ENCODE measurements at places on chromosomes 12 and 14. TPM values are rescaled to one million over a fixed set of nuclear protein-coding genes. Genes with fewer than 3 reads are reported as not detected.

KITLG gene
- 27.5 TPM for total RNA-seq

RASAL1 gene
- total RNA-seq = 0.87 TPM

ERGIC2 gene
- total RNA-seq = 25.7 TPM

GPR132 gene
- total RNA-seq = 1.5 TPM

KLRC3 gene
- total RNA-seq = not detected

GPR162 gene
- 2.2 TPM for total RNA-seq

DNA sequence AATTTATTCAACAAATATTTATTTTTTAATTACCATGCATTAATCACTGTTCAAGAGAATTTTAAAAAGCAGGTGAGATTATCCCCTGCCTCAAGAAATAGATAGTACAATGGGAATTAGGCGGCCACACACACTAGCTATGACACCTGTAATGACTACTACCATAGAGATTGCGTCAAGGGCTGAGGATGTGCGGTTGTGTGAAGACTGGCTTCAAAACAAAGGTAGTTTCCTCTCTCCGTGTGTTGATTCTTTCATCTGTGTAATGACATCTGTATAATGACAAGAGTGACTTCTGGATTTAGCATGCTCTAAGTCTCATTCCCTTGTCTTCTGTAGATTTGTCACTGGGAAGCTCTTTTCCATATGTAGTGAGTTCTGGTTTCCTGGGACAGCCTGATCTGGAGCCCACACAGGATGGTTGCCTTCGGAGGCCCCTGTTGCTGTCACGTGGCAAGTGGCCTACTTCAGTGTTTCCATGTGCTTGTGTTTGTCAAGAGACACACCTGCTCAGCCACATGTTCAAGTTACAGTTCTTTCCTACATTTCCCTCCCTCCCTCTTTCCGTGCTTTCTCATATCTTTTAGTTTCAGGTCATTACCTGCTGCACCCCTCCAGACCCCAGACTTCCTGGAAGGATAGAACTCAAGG lies 64.3 kb downstream of the GALNT8 start:
- no peaks in the 10 kb centered on the region for H3K4me1 ChIP-seq
- H3K27me3 ChIP-seq = no peaks in the 10 kb centered on the region
- H3K36me3 ChIP-seq = no peaks in the 10 kb centered on the region

DNA sequence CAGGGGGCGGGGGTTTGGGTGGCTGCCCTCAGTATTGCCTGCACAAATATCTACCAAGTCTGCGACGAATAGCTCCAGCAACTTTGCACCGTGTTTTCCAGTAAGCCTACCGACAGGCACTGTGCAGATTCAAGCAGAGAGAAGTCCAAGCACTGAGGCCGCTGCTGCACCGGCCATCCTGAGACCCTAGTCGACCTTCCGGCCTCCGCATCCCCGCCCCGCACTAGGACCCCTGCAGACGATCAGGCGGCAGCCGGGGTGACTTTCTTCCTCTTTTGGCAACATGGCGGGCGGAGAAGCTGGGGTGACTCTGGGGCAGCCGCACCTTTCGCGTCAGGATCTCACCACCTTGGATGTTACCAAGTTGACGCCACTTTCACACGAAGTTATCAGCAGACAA lies at the start of gene EIF2S3B:
Gene EIF2S3B, plus strand, starts transcription at position 271 of the 400 bp plus-strand sequence. Its CDS starts 13 bp downstream, at position 284.
- H3K36me3 ChIP-seq = no peaks in the 10 kb centered on the region
- H3K27me3 ChIP-seq = no peaks in the 10 kb centered on the region
- no peaks in the 10 kb centered on the region for H3K4me1 ChIP-seq
- no peak within 1 kb of the TSS for H3K4me3 ChIP-seq

DNA sequence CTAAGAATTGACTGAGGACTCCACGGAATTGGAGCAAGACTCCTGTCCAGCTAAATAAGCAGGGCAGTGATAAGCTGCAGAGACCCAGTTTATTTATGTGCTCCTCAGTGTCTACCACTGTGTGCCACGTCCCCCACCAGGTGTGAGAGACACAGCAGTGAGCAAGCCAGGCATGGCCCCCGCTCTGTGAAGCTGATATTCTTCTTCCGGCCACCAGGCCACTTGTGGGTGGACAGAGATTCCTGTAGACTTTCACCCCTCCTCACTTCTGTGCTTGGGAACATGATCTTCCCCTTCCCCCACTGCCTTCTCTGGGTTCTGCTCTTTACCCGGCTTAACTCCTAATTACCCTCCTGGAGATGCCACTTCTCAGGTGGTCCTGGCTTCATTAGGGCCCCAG lies 21.3 kb downstream of the BRAP start:
- H3K27me3 ChIP-seq = no peaks in the 10 kb centered on the region
- no peak overlapping the region for H3K4me3 ChIP-seq
- DNase-seq = no peak
- H3K27ac ChIP-seq = no peak overlapping the region
- H3K36me3 ChIP-seq = no peaks in the 10 kb centered on the region

GRCh38 chr12:31867292-31867691 lies 91.9 kb upstream of the RESF1 start:
- H3K4me1 ChIP-seq = no peaks in the 10 kb centered on the region
- no peaks in the 10 kb centered on the region for H3K27me3 ChIP-seq
- H3K4me3 ChIP-seq = no peak overlapping the region
- no peak overlapping the region for H3K27ac ChIP-seq
- DNase-seq = no peak

DNA sequence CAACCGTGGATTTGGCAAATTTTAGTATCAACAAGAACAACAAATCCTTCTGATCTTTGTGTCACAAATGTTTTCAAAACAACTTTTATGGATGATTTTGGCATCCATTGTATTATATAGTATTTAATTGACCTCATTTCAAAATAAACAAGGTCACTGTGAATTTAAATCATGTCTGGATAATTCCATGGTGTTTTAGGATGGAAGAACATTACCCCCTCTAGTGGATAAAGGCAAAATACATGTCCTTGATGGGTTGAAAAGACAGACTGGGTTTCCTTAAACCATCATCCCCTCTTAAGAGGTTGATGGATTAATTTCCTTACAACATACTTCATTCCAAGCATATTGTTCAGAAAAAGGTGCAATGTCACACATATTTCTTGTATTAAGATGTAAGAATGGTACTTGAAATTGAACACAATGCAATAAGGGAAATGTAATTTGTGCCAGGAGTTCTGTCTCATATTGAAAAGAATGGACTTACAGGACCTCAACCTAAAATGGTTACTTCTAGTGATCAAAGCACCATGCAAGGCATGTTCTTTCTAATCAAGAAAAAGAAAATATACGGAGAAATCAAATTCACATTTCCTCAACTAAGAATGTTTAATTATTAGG lies 352.0 kb downstream of the BCAT1 start:
- no peak overlapping the region for H3K27ac ChIP-seq
- no peak overlapping the region for H3K4me3 ChIP-seq
- no peaks in the 10 kb centered on the region for H3K36me3 ChIP-seq
- no peaks in the 10 kb centered on the region for H3K27me3 ChIP-seq
- DNase-seq = no peak

DNA sequence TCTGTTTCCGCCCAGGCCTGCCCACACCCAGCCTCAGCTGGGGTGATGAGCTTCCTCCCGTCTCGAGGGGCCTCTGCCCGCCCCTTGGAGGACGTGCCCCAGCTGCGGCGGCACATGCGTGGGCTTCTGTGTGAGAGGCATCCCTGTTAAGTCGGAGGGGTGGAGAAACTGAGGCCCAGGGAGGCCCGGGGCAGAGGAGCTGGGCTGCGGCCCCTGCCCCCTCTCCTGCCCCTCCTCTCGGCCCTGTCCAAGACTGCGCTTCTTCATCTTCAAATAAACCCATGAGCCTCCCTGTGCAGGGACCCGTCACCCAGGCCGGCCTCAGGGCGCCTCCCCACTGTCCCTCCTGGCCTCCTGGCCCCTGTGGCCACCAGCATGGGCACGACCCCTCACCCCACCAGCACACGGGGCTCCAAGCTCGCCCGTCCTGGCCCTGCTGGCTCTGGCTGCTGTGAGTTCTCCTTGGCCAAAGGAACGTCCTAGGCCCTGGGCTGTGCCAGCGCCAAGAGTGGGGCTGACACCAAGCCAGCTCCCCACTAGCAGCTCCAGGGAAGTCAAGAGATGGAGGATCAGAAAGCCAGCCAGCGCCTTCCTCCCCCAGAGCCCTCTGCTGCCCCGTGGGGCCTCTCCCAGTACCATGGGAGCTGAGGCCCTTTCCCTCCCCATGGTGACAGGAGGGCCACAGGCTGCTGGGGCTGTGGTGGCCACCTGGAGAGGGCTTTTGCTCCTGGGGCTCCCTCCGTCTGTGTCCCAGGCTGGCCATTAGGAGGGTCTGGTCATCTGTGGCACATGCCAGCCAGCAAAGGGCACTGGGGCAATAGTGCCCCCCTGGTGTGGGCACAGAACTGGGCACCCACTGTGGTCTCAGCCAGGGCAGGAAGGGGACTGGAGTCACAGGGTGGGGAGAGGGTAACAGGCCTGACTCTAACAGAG lies 180.4 kb downstream of the KIF26A start:
- no peaks in the 10 kb centered on the region for H3K36me3 ChIP-seq
- DNase-seq = no peak
- H3K27me3 ChIP-seq = no peaks in the 10 kb centered on the region
- no peak overlapping the region for H3K27ac ChIP-seq

DNA sequence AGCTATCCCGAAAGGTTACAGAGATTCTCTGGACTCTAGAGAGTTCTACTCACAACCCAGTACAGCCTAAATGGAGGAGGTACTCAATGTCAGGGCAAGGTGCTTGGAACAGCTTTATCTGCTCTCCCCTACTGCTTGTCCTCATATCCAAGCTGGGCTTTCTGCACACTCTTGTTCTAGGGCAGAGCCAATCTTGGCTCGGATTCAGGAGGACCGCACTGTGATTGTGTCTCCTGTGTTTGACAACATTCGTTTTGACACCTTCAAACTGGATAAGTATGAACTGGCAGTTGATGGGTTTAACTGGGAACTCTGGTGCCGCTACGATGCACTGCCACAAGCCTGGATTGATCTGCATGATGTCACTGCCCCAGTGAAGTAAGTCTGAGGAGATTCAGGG lies 25.0 kb downstream of the GALNT8 start:
- no peak overlapping the region for H3K27ac ChIP-seq
- H3K4me3 ChIP-seq = no peak overlapping the region
- H3K4me1 ChIP-seq = no peaks in the 10 kb centered on the region
- H3K36me3 ChIP-seq = no peaks in the 10 kb centered on the region

DNA sequence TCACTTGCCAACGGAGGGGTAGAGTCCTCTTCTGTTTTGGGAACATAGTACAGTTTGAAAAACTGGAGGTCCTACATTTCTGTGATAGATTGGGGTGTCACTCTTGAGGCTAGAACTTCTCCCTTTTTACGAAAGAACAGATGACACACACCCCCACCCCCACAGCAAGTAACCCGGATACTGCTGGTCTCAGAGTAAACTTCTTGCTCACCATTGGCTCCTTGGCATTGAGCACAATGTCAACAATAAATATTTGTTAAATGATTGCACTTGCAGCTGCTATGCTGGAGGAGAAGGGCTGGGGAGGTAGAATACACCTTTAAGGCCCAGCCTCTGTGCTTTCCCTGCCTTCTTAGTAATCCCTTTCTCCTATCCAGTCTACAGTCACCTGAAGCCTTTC lies 149.8 kb downstream of the TGFB3 start:
- H3K27me3 ChIP-seq = no peaks in the 10 kb centered on the region
- DNase-seq = no peak

DNA sequence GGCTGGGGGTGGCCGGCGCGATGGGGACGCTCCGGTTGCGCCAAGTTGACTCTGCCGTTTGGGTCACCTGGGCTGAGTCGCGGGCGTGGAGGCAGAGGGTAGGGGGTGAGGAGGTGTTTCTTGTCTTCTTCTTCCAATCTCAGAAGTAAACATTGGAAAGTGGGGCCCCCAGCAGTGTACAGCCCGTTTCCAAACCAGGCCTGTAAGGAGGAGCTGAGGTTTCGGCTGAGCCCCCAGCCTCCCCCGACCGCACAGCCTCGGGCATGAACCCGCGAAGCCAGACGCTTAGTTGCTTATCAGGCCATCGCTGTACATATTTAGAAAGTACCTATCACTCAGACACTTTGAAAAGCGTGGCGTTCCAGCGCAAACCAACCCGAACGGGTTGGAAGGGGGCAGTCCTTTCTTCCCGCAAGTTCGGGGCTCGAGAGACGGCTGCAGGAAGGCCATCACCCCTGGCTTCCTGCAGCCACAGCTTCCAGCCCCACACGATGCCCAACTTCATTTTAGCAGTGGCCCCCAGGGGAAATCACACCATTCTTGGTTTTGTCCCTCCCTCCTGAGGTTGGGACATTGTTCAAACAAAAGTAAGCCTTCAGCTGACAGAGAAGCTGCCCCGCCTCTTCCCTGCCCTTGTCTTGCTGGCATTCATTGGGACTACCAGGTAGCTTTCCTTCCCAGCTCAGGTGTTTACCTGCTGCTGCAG lies 164.1 kb downstream of the ZFP36L1 start:
- no peaks in the 10 kb centered on the region for H3K27me3 ChIP-seq
- H3K4me1 ChIP-seq = peaks cover 31% of the 10 kb centered on the region
- H3K36me3 ChIP-seq = no peaks in the 10 kb centered on the region
- peak overlapping the region; percentile 90 for H3K27ac ChIP-seq
- H3K4me3 ChIP-seq = peak overlapping the region; percentile 43
- DNase-seq = no peak

DNA sequence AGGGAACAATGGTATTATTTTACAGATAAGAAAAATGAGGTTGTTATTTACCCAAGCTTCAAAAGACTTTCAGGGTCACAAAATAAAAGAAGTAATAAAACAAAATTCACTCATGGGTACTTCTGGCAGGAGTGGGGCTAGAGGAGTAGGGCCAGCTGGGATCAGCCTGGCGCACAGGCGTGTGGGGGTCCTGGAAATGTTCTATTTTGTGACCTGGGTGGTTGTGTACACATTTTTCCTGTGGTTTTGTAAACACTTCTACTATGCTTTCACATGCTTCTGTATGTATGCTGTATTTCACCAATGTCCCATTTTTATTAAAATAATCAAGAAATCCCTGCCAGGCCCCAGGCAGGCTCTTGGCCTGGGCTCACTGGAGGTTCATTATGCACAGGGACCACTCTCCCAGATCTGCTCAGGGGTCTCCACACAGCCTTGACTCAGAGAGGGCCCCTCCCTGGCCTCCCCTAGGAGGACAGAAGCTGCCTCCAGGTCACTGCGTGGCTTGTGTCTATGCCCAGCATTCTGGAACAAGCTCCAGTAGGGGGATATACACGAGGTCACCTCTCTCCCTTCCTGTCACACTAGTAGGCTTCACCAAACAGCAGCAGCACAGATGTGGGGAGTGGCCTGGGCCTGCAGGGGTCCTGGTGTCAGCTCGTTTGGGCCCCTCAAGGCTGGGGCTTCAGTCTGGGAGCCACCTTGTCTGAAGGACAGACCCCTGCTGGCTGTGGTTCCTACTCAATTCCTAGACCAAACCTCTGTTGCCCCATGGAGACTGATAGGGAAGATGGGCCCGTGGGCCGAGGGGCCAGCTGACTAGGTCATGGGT lies 37.8 kb downstream of the ANAPC7 start:
- no peaks in the 10 kb centered on the region for H3K27me3 ChIP-seq
- no peak overlapping the region for H3K4me3 ChIP-seq
- no peaks in the 10 kb centered on the region for H3K4me1 ChIP-seq
- no peak overlapping the region for H3K27ac ChIP-seq
- no peaks in the 10 kb centered on the region for H3K36me3 ChIP-seq

- H3K27me3 ChIP-seq = no peaks in the 10 kb centered on the region
- no peak overlapping the region for H3K4me3 ChIP-seq
- peak overlapping the region; percentile 31 for H3K27ac ChIP-seq
- H3K36me3 ChIP-seq = no peaks in the 10 kb centered on the region
Observed at GRCh38 chr12:128817111-128818015, 6.4 kb downstream of the SLC15A4 start.

Data from tibial nerve (tissue), 4 donors.